ENCODE measurements at places on chromosomes 1 and 21.

DNA sequence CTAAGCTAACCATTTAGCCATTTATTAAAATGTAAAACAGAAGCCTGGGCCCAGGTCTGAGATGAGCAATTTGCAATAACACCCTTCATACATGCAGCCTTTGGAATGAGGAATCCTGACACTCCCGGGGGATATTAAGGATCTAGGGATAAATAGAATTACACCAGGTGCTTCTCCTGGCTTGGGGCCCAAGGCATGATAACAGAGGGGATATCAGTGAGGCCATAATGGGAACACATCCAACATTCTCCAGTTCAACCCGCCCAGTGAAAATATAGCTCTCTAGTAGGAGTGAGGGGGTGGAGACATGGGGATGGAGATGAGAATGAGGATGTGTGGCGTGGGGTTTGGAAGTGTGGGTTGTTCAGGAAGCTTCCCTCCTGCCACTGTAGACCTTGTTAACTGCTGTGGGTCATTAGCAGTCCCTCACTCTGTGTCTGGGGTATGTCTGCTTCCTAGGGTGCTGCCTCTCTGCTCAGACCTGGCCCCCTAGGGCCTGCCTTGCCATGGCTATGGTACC lies 57.9 kb upstream of the KANK4 start:
- no peak for DNase-seq

DNA sequence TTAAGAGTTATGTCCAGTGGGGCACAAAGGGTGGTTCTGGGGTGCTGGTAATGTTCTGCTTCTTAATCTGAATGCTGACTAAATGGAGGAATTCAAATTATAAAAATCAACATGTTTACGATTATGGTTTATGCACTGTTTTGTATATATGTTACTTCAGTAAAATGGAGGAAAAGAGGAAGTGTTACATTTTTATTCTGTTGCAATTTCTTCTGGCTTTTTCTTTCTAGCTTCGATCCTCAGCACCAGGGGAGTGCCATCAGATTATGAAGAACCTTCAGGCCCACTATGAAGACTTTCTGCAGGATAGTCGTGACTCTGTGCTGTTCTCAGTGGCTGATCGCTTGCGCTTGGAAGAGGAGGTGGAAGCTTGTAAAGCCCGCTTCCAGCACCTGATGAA lies 105.5 kb downstream of the MACF1 start:
- no peak for DNase-seq

DNA sequence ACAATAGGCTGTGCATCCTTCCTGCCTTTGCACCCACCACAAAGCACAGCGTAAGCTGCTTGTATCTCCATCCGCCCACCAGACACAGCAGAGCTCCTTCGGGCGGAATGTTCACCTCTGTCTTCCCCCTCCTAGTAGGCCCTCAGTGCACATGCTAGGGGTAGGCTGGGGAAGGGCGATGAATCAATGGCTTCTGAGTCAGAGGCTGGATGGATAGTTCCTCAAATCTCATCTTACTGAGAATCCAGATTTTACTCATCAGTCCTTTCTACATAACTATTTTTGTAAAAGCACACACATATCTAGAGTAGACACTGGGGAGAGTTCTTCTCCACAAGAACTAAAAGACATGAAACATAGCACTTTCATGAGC lies 73.8 kb downstream of the BCAR3 start:
- no peak for DNase-seq

DNA sequence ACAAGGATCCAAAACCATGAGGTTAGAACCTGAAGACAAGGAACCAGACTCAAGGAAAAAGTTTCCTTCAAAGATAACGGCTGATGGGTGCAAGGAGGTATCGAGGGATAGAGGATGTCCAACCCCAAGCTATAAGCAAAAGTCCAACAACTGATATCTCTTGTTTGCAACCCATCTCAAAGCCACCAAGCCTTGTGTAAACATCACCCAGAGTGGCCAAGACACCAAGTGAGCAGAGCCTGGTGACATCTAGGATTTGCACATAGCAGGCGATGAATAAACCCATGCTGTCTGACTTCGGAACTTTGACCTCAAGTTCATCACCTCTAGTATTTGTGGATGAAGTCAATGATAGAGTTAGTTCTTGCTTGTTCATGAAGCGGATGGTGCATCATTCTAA lies 180.7 kb downstream of the ETS2 start:
- DNase-seq = no peak

- DNase-seq = no peak
Observed at GRCh38 chr21:33839167-33839716, 76.4 kb downstream of the ATP5PO start.

- no peak for DNase-seq
Observed at GRCh38 chr1:43558346-43558841, 27.7 kb downstream of the PTPRF start.

DNA sequence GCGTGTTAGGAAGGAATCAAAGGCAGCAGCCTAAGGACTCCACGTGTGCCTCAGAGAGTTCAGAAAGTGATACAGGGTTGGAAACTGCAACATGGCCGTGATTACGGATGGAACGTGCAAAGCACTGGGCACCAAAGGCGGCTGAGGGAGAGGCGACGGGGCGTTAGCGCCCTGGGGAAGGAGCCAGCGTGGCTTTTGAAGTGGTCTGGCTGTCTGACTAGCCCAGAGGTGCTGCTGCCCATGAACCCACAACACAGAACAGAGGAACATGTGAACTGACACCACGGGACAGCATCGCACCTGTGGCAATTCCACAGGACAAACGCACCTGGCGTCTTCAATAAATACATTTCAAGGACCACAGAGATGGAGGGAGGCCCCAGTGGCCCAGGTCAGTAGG lies 18.0 kb upstream of the TMEM52 start:
- DNase-seq = no peak

GRCh38 chr1:186289943-186290545 lies 85.0 kb downstream of the TPR start:
- no peak for DNase-seq

DNA sequence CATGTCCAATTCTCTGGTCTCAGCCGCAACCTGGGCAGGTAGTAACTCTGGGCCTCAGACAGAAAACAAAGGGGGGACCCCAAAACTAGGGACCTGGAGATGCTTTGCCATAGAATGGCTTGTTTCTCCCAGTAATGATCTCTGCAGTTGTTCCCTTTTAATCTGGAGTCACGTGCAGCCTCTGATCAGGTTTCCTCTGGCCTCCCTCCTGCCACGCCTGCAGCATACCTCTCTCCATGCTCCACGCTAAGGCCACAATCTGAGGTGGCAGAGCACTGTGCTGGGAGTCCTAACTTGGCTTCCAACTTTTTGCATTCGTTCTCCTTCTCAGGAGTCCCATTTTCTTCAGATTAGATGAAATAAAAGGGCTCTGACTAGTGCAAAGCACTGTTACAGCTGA lies 1.9 kb downstream of the PABPC4 start:
- DNase-seq = no peak

- DNase-seq = no peak
Observed at GRCh38 chr1:110880708-110881374, 7.9 kb downstream of the CD53 start.

- DNase-seq = no peak
Observed at GRCh38 chr1:212606395-212607205, 2.0 kb upstream of the ATF3 start.

DNA sequence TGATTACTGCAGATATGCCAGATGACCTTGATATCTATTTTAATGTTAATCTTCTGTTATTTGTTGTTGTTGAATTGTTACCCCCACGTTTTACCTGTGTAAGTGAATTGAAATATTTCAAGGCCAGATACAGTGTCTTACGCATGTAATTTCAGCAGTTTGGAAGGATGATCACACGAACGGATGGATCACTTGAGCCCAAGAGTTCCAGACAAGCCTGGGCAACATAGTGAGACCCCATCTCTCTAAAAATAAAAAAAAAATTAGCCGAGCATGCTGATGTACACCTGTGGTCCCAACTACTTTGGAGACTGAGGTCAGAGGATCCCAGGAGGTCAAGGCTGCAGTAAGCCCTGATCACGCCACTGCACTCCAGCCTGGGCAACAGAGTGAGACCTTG lies 32.2 kb downstream of the SDCCAG8 start:
- no peak for DNase-seq

DNA sequence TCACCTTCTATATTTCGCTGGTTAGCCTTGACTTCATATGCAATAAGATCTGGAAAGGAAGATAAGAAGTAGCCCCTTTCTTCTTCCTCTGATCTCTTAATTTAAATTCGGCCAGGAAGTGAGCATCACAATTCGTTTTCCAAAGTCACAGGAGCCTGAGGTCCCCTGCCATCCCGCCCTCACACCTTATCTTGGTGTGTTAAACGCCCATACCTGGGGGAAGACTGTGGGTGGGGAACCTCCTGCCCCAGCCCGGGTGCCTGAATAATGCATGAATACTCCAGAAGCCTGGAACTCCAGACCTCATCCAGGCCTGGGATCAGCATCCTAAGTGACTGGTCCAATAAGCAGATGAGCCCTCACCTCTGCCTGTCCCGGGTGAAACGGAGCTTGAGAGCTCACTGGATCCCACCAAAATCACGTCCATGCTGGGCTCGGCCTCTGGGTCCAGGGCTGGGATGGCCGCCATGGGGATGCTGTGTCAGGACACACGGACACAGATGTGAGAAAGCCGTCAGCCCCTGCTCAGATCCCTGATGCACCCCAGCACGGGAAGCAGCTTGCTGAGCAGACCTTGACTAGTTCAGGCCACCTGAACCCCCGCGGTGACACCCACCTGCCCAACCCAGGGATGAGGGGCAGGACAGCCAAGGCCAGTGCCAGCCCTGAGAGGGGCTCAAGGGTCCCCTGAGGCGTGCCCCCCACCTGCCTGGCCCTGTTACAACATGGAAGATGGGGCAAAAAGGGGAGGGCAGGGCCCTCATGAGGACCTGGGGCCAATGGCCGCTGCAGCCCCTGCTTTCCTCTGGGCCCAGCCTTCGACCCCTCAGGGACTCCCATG lies 686 bp downstream of the DNMT3L start:
- DNase-seq = no peak

- DNase-seq = no peak
Observed at GRCh38 chr1:207997486-207998268, 86.8 kb upstream of the CD34 start.

- DNase-seq = no peak
Observed at GRCh38 chr21:45916011-45916840, 65.3 kb upstream of the COL6A1 start.

DNA sequence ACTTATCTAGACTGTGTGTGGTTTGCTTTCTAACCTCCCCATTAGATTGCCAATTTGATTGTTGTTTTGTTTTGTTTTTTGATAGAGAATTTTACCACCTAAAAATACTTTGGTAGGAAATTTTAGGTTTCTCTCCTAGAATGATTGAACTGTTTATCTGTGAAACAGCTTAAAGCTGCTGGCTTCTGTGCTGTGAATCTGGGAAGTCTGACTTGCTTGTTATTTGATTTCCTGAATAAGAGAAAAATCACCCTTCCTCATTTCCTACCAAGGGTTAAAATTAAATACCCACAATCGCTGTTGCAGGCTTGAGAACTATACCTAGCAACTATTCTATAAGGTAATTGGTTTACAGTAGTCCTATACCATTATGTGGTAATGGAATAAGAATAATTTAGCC lies 198.9 kb upstream of the CACYBP start:
- DNase-seq = no peak

DNA sequence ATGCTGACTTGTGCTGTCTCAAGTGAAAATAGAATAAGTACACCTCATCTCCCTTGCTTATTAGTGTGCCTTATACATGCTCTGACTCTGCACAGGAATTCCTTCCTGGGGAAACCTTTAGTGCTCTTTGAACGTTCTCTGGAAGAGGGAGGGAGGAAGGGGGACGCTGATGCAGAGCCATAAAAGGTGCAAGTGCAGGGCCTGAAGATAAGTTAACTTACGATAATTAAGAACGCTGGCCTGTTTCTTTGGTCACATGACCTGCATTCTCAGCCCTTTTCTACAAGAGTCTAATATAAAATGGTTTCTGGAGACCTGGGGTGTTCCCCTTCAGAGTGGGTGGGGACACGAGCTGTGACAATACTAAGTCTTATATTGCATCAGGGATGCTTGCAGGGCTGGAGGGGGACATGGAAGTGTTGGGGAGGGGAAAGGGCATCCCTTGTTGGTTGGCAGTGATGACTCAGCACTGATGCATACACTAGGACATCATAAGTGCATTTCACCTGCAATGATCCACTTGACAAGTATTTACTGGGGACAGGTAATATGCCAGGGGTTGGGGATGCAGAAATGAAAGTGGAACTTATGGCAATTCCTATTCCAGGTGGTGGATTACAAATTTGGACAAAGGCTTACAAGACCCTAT lies 26.3 kb upstream of the KIAA0040 start:
- no peak for DNase-seq

DNA sequence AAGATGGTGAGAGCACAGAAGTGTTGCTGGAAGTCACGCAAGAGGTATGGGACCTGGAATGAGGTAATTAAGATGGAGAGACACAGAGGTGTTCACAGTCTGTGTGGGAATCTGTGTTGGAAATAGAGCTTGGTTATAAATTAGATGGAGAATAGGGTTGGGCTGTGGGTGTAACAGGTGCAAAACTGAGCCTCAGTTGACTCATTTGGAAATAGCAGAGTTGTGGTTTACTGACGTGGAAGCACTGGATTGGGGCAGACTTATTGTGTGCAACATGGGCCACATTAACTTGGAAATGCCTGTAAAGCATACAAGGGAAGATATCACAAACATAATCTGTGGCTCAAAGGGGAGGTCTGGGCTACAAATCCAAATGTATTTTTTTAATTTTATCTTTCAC lies 13.0 kb downstream of the CAMSAP2 start:
- no peak for DNase-seq

DNA sequence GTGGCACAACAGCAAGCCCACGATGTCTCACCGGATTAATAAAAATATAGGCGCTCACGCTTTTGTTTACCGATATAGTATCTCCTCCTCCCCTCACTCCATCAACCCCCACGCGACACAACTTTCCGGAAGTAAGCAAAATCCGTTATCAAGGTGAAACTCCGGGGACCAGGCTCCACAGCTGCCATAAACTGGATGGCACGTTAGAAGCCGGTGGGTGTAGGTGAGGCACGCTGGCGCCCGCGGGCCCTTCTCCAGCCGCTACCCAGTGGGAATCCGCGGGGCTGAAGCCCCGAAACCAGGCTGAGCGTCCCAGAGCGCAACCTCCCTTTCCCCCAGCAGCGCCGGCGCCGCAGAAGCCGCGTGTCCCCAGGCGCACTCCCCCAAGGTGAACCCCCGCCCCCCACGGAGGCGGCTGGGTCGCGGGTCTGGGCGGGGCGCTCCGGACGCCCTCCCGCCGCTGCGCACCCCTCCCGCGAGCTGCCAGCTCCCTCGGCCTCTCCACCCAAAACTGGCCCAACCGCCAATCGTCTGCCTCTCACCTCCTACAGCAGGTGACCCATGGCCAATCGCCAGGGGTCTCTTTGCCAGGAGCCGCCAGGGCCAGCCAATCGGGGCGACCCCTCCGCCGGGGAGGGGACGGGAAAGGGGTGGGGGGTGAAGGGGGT lies 112.4 kb downstream of the OSBPL9 start:
- DNase-seq = peak; percentile 80

DNA sequence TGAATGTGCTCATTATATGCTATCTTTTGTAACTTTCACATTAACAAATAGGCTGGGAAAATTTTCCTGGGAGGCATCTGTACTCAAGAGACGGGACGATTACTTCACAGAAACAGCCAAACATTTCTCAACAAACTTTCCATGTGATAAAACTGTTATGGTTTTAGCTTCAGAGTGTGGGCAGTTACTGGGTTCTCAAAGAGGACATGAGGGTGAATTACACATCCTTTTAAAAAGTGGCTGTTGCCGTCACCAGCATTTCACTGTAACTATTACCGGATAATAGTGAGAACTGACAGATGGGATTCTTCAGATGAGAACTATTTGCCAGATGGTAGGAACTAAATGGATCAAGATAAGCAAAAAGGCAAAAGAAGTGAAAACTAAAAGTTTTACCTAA lies 109.1 kb downstream of the APP start:
- no peak for DNase-seq
